ENCODE measurements at places on chromosomes 3 and 15. TPM values are rescaled to one million over a fixed set of nuclear protein-coding genes. Genes with fewer than 3 reads are reported as not detected.

- no peak for DNase-seq
These were observed 481.4 kb downstream of the NSUN3 start for GRCh38 chr3:94544131-94544789.

The TGM4 gene
- not detected for total RNA-seq

DNA sequence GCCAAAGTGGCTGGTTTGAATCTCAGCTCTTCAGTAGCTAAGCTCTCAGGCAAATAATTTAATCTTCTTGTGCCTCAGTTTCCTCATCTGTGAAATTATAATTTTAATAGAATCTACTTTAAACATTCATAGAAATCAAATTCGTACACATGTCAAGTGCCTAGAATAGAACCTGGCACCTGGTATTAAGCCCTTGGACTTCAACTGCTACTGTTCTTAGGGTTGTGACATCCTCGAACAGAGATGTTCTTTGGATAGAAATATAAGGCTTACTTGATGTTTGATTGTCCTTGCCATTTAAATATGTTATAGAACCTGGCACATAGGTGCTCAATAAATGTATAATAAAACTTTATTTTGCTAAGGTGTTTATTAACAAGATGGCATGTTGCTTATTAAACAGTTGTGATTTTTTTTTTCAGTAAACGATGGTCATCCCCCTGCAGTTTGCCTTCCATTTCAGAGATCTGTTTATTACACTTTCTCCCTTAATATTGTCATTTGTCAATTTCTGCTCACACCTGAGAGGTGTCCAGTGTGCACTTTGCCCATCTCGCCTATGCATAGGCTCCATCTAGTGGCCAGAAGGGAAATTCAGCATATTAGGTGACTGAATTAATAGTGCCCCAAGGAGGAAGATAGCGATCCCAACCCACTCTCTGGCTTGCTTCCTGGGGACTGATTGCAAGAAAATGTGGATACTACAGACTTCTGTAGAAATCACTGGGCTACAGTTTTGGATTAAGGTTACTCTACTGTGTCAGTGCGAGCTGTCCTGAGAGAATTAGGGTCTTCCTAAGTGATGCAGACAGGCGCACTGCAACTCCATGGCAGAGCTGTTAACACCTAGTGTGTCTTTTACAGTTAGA is 10.7 kb downstream of the IGF1R start:
- DNase-seq = no peak

- DNase-seq = no peak
These were observed 252.4 kb upstream of the CCDC54 start for GRCh38 chr3:107124885-107125284.

The ANKRD34C gene
- total RNA-seq = 2.8 TPM

The CLDN16 gene
- not detected for total RNA-seq

The MAPKAPK3 gene
- total RNA-seq = 290 TPM

GRCh38 chr3:95899494-95899893 is 914.9 kb upstream of the EPHA6 start:
- DNase-seq = no peak

The PLSCR5 gene
- not detected for total RNA-seq

DNA sequence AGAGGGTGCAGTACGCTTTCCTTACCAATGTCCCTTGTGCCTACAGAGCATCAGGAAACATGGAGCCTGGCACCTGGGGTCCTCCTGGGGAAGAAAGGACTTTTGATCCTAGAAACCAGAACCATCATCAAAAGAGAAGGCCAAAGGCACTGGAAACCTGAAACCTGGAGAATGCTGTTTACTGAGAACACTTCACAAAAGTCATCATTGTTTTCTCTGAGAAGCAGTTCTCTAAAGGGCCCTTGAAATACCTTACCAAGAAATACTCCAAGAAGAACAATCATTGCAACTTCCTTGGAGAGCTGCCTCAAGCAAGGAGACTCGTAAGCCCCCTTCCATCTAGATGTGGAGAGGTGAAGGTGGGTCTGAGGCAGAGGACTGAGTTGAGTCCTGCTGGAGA is 66.0 kb downstream of the TLE3 start:
- no peak for DNase-seq

The INSYN1 gene
- 57.0 TPM for total RNA-seq

- DNase-seq = no peak
These were observed 423 bp upstream of the HACD3 start for GRCh38 chr15:65529762-65530317.

GRCh38 chr15:73985101-73985873 is 6.8 kb downstream of the STOML1 start:
- no peak for DNase-seq

Measured in heart right ventricle (tissue), 16 donors.